ENCODE measurements at places on chromosomes 6 and 20.

- peak; percentile 79 for DNase-seq
Measured at GRCh38 chr6:35363293-35363750, 21.0 kb downstream of the PPARD start.

DNA sequence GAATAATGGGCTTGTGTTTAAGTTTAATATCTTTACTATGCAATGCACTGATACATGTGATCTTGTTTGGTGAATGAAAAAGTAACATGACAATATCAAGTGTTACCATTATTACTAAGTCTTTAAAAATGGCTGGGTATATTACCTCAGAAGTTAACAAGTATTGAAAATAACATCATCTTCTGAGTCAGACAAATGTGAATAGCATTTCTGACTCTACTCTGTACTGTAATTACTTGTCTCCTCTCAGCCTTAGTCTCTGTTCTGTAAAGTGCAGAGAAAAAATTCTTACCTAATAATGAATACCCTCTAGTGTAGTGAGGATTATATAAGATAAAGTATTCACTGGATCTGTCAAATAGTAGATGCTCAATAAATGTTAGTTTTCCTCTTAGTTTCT is 47.0 kb upstream of the GCLC start:
- no peak for DNase-seq

GRCh38 chr6:126199466-126199865 is 140.4 kb upstream of the CENPW start:
- no peak for DNase-seq

DNA sequence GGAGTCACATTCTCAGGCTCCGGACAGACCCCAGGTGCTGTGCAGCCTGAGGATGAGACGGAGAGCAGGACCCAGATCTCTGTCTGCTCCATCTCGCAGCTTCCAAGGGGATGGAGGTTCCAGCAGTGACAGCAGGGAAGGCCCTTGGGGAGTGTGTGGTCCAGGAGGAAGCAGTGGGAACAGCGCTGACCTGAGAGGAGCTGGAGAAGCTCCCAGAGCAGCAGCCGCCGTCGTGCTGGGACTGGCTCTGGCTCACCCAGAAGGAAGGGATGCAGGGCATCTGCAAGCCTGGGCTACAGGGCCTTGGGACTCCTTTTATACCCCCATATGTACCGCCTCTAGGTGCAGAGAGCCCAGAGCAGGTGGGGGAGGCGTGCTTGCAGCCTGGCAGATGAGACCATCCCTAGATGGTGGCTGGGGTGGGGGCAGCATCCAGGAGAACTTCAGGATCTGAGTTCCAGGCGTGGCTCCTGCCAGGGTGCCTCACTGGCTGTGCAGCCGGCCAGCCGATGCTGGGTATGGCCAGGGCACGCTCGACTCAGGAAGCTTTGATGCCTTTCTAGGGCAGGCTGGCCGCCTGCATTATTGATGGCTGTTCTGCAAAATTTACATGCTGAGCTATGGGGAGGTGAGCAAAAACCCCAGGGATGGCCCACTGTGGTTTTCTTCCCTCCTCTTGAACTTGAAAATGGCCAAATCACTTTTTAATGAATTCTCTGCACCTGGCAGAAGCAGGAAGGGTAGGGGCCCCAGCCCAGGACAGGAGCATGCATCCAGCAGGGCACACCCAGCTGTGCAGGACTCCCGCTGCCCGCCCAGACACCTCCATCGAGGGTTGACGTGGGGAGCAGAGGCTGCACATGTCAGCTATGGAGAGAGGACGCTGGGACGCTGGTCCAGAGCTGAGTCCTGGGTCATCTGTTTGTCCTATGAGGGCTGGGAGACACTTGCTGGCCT is 179.6 kb downstream of the TAF4 start:
- no peak for DNase-seq

GRCh38 chr20:31919410-31920155 is 32.3 kb downstream of the PDRG1 start:
- DNase-seq = no peak

- DNase-seq = no peak
Measured at GRCh38 chr20:50776122-50776817, 18.6 kb upstream of the BCAS4 start.

GRCh38 chr6:17429383-17430061 is 36.1 kb downstream of the CAP2 start:
- DNase-seq = peak; percentile 30

DNA sequence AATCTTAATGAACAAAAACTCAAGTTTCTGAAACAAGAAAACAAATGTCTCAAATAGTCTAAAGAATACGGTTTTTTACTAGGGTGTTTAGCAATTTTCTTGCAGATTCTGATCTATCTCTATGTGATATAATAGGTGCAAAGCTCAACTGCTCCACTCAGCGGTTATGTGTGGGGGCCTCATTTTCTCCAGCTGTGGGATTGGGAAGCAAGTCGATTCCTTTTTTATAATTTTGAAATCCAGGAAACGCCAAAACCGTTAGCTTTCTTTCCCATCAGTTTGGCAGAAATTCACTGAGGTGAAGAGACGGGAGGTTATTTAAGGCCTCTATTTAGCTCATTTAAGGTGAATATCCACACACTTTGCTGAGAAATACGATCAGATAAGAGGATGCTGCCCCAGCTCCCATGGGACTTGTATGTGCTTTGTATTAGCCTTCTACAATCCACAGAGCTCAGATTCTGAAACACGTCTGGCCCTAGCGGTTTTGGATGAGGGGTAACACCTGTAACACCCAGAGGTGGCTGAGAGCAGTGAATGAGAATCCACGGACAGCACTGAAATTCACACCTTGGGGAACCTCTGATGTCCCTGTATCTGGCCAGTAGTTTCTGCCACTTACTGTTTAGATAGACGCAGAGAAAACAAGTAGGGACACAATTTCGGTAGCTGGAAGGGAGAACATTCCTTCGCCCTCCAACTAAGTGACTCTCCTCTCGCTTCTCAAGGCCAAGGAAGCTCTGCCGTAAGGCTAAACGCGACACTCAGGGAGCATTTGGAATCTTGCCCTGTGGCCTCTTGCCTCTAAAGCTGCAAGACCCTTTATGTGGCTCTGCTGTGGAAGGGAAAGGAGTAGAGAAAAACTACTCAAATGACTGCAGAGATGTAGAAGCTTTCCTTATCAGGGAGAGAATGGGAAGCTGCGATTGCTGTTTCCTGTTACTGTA is 6.5 kb upstream of the BCAS4 start:
- peak; percentile 46 for DNase-seq

DNA sequence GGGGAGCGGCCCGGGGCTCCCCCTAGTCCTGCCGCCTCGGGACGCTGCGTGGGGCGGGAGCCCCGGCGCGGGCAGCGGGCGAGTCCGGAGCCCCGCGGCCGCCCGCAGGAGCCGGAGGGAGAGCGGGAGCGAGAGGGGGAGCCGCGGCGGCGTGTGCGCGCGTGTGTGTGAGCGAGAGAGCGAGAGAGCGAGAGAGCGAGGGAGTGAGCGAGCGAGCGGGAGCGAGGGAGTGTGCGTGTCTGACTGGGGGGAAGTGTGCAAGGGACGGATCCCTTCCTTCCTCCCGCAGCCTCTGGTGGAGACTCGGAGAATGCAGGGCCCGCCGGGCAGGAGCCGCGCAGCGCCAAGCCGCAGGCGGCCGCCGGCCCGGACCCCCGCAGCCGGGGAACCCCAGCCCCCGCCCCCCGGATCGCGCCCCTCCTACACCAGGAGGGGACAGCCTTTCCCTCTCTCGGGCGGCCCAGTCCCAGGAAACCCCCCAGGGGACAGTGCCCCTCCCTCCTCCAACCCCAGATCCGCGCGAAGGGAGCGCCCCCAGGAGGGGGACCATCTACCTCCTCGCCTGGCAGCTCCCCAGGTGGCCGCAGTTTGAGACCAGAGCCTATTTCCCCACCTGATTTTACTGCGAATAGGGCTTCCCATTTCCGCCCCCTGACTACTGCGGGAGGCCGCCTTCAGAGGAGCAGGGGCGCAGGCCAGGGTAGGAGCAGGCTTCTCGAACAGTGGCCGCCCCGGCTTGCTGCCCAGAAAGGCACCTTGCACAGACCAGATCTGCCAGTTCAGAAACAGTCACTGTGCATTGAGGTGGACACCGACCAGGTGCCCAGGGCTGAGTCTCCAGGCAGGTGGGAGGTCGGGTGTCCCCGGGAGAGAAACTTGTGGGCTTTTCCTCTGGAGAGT is at the start of gene CDH22:
TSS of gene CDH22 (minus strand) at position 241 of the 900 bp plus-strand sequence. CDS start 57,204 bp downstream, outside the sequence.
- peak; percentile 29 for DNase-seq

DNA sequence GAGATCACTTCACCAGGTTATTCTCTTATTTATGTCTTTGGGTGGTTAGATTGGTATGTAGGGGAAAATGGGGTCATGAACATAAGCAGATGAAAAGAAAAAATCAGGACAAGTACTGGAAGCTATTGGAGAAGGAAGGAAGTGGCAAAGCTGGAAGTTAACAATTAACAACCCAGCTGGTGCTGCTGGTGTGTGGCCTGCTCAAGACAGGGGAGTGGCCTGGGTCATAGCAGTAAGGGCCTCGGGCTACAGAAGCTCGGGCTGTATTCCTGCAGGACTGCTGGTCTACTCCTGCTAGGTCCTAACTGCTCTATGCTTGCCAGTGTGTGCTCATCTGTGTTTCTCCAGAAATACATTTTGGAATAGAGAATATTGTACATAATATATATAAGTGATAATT is 19.6 kb downstream of the MYLIP start:
- no peak for DNase-seq

- DNase-seq = no peak
Measured at GRCh38 chr6:118992186-118992795, 57.3 kb upstream of the MCM9 start.

- DNase-seq = no peak
Measured at GRCh38 chr6:108768792-108769524, 79.3 kb upstream of the ARMC2 start.

GRCh38 chr6:85917522-85917921 is 274.8 kb upstream of the SYNCRIP start:
- DNase-seq = no peak
